Epithelial cell of proximal tubule (primary cell): ENCODE measurements at places on chromosomes 1 and 21. TPM values are rescaled to one million over a fixed set of nuclear protein-coding genes. Genes with fewer than 3 reads are reported as not detected.

GRCh38 chr1:12047120-12047876 is 15.8 kb upstream of the TNFRSF8 start:
- no peak for DNase-seq

DNA sequence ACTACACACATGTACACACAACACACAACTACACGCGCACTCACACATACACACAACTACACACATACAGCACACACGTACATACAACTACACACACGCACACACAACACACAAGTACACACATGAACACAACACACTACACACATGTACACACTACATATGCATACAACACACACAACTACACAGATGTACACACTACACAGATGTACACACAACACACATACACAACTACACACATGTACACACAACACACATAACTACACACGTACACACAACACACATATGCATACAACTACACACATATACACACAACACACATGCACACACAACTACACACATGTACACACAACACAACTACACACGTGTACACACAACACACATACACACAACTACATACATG is 318.6 kb downstream of the CAMTA1 start:
- DNase-seq, result no peak

The RORC gene
- total RNA-seq, result not detected in 2 replicates

GRCh38 chr1:180503280-180503862 is 994 bp upstream of the ACBD6 start:
- no peak for DNase-seq

DNA sequence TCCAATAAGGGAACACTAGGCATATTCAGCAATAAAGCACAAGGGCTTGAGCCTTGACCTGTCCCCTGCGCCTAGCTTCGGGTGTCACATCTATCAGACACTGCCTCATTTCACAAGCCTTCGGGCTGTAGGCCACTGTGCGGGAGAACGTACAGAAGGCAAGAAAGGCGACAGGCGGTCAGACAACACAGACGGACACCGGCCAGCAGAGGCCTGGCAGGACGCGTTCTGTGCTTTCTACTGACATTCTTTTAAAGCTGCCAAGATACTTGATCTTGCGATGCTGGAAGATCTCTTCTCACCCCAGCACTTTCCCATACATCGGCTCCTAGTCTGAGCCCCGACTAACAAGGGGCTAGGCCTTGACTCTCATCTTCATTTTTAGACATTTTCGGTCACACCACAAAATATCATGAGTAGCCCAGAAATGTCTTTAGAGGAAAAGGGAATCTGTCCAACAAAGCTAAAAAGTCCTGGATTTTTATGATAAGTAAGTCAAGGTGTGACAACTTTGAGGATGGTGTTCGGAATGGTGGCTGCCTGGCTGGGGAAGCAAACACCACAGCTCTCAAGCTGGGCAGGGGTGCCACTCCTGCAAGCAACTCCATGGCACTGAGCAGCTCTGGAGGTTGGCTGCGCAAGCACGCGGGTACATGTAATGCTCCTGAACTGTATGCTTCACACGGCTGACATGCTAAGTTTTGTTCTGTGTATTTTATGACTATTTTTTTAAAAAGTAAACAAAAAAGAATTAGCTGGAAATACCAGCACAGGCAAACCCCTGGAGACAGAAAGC is 18.7 kb downstream of the RIPK4 start:
- no peak for DNase-seq

The SPATA46 gene
- total RNA-seq, result not detected in 2 replicates

DNA sequence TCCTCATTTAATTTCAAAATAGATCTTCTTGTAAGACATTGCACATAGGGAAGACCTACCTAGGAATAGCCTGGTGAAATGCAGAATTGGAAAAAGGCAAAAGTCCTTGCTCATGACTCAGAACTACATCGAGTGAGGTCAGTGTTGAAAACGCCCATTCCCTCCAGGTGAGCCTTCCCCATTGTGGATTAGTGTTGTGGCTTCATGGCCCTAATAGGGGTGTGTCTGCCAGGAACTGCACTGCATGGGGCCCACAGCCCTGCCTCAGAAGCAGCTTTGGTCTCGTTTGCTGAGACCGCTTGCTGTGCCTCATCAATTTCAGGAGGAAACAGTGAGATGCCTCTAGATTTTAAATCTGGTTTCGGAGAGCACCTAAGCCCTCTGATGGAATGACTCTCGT is 17.0 kb downstream of the TFF3 start:
- no peak for DNase-seq

- no peak for DNase-seq
Observed at GRCh38 chr1:231241750-231242149, 738 bp downstream of the GNPAT start.

DNA sequence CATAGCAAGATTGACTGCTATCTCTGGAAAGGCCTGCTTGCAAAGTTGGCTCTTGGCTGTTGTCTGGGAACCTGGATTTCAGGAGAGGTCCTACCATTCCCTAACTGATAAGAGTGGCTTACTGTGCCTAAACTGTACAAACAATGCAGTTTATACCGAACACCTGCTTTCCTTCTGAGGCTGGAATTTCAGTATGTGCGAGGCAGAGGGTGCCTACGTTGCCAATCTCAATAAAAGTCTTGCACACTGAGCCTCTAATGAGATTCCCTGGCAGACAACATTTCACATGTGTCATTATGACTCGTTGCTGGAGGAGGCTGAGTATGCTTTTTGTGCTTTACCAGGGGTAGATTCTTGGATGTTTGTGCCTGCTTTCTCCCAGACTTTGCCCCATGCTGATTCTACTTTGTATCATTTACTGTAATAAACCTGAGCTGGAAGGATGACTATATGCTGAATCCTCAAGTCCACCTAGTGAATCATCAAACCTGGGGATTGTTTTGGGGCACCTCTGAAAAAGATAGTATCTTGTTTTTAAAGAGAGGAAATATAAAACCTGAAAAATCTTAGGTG is 58.9 kb upstream of the GNG4 start:
- peak; percentile 78 for DNase-seq

- peak; percentile 99 for DNase-seq
Observed at GRCh38 chr1:172746091-172746949, 87.4 kb downstream of the FASLG start.

DNA sequence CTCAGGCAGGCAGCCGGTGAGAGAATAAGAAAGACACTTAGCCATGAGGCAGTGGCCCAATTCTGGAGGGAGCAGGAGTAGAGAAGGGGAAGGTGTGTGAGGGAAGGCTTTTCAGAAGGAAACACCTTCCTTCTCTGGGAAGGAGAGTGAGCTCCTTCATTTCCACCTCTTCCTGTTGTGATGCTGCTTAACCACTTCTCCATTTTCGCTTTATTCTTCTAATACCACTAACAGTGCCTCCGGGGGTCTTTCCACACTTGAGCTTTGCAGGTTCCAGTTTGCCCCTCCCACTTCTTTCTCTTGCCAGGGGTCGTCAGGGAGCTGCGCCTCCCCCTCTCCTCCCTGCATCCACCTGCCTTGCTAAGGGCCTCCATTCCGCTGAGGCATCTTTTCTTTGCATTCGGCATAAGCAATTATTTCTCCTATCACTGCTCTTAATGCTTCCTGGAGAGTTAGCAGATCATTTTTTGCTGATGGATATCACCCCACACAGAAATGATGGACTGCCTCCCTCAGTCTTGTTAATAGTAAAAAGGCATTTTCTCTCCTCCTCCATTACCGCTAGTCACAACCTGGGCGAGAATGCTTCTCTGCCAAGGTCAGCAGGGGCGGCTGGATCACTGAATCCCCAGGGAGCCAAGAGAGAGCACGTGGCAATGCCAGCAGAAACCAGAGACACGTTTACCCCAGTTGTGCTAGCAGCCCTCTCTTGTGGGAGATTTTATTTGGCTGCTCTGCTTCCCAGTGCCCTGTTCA is 74.8 kb downstream of the ELAVL4 start:
- no peak for DNase-seq

The KCNJ10 gene
- not detected in 2 replicates for total RNA-seq

- no peak for DNase-seq
Observed at GRCh38 chr1:160522622-160523345, at the start of gene SLAMF6. SLAMF6 (minus strand) TSS chr1:160523255; CDS start chr1:160523192, 63 bp downstream.

- no peak for DNase-seq
Observed at GRCh38 chr1:54238353-54239034, 38.5 kb downstream of the MRPL37 start.

GRCh38 chr1:172125812-172126430 is 284.6 kb downstream of the DNM3 start:
- no peak for DNase-seq

DNA sequence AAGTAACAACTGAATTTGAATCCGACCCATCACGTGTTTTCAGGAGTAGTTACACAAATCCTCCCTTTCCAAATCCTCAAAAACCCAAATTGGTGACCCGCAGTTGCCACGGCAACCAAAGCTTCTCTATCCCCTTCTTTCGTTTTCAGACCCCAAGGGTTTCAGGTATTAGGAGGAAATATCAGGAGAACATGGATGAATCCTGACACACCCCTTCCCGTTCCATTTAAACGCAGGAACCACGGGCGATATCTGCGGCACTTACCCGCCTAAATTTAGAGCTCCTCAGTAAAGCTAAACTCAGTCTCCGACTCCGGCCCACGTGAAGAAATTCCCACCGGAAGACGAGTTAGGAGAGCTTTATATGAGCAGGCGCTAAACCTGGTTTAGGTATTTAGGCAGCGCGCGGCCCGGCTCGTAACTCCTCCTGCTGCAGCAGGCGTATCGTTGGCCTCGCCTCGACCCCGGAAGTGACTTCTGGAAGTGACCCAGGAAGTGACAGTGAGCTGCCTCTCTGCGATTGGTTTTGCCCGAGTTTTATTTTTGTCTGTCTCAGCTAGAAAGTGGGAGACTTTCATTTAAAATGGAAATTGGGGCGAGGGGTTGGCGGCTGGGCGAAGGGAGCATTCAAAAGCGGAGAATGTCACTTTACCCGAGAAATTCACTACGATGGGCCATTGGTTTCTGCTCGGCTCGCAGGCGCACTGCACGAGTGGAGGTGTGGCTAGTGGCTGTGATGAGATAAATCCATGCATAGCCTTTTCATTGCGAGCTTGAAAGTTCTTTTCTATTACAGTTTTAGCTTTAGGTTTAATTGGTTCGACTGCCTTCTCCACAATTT is at the start of gene TAF1A:
TAF1A (minus strand) TSS at position 472 of the 841 bp plus-strand sequence.
- DNase-seq, result no peak

- DNase-seq, result no peak
Observed at GRCh38 chr1:14786109-14786675, 187.7 kb downstream of the KAZN start.

DNA sequence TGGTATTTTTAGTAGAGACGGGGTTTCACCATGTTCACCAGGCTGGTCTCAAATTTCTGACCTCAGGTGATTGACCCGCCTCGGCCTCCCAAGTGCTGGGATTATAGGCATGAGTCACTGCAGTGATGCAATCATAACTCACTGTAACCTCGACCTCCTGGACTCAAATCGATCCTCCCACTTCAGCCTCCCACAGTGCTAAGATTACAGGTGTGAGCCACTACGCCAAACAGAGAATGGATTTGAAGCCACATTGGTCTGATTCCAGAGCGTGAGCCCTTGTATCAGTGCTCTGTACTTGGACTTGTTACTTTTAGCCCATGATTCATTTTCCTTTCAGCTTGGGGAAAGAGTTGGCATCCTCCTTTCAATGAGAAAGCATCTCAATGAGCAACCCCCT is 14.9 kb upstream of the ZNF683 start:
- DNase-seq, result no peak

- DNase-seq, result no peak
Observed at GRCh38 chr21:42215942-42216725, 2.8 kb upstream of the ABCG1 start.

GRCh38 chr1:204962742-204963632 is 80.0 kb upstream of the CNTN2 start:
- DNase-seq, result no peak
